ENCODE measurements at places on chromosomes 12 and 14.

DNA sequence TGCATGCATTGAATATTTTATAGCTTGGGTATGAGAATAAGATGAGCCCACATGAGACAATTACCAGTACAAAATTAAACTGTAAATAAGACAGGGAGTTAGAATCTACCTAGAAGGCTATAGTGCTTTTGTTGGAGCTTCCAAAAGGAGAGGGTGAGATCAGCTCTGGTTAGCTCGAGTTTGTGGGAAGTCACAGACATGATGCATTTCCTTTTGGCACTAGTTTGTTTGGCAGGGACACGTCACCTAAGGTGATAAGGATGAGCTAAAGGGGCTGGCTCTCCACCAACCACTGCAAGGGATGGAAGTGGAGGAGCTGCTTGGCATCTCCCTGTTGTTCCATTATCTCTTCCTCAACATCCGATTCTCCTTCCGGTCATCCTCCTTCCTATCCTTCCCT, 48.5 kb upstream of the CPM start:
- no peak for DNase-seq

- DNase-seq, result no peak
Measured at GRCh38 chr12:117041798-117042170, 57.4 kb downstream of the TESC start.

GRCh38 chr14:106489112-106489881, 962.9 kb downstream of the TMEM121 start:
- no peak for DNase-seq

DNA sequence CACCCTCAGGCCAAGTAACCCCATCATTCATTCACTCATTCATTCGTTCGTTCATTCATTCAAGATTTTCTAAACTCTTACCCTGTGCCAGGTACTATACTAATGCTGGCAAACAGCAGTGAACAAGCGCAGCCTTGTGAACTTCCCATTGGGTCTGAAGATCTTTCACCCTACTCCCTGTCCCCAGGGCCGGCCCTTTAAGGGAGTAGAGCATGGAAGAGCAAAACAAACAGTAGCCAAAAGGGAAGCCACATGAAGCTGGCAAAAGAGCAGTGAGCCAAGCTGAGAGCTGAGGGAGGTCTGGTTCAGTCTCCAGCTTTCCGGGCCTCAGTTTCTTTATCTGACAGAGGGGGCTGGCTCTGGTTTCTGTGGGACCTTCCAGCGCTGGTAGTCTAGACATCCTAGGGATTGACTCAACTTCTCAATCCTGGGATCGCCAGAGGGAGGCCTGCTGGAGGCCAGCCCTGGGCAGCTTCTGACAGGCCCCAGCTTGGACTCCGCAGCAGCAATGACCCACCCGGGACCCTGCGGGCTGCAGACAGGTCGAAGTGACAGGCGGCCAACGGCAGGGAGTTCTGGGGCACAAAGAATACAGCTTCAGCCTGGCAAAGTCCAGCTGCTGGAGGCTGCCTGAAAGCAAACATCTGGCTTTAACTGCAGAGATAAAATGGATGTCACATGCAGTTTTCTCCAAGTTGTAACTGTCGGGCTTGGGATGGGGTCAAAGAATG, 27.1 kb downstream of the ACTN1 start:
- DNase-seq, result no peak

GRCh38 chr12:101582937-101583336, 11.8 kb upstream of the MYBPC1 start:
- no peak for DNase-seq

DNA sequence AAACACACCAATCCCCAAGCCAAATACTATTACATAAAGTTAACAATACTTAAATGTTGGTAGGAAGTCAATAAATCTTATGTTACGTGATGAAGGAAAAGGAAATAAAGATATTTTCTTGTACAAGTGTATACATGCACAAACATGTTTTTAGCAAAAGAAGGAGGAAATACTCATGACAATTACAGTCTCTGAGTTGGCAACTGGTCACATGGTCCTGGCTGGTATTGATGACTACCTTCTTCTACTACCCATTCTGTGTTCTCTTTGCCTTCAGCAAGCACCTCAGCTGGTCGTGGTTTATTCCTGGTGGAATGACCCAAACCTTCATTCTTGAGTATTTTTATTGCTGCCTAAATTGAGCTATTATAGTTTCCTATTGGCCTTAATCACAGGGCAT, 84.8 kb downstream of the PLBD1 start:
- no peak for DNase-seq

Data from DMS153 (cell line).